ENCODE measurements at places on chromosomes 16 and 17.

- DNase-seq = no peak
Measured at GRCh38 chr17:33664116-33664840, 371.2 kb upstream of the ASIC2 start.

DNA sequence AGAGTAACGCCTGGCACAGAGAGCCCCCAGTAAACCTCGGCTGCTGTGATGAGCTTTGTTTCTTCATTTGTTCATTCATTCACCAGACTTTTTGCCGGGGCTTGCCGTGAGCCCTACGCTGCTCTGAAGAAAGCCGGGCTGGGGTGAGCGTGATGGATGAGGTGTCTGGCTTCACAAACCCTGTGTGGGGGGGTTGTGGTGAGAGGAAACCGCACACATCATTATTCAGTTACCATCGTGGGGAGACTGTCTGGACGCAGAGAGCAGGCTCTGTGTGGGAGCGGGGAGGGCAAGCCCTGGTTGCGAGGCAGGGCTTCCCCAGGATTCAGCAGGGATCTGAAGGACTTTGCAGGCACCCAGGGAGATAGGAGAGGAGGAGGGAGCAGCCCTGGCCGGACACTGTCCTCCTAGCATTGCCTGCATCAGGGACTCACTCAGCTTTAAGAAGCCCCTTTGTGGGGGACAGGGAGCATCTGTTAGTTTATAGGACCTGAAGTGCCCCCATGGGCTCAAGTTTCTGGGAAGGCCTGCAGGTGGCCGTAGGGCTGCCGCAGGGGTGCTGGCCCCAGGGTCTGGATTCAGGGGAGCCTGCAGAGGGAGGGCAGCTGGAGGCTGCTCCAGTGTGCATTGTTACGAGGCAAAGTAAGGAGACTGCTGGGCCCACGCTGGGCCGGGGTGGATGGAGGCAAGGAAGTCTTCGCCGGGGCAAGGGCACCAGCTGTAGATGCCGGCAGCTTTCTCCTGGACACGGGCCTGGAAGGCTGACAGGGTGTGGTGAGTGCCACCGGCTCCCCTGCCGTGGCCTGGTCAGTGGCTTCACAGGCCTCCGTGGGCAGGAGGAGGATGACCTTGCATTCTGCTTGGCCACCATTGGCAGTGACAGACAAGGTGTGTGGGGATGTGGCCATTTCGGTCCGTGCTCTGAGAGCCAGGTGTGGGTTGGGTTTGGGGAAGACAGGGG is 334.5 kb downstream of the SEC14L1 start:
- no peak for DNase-seq

DNA sequence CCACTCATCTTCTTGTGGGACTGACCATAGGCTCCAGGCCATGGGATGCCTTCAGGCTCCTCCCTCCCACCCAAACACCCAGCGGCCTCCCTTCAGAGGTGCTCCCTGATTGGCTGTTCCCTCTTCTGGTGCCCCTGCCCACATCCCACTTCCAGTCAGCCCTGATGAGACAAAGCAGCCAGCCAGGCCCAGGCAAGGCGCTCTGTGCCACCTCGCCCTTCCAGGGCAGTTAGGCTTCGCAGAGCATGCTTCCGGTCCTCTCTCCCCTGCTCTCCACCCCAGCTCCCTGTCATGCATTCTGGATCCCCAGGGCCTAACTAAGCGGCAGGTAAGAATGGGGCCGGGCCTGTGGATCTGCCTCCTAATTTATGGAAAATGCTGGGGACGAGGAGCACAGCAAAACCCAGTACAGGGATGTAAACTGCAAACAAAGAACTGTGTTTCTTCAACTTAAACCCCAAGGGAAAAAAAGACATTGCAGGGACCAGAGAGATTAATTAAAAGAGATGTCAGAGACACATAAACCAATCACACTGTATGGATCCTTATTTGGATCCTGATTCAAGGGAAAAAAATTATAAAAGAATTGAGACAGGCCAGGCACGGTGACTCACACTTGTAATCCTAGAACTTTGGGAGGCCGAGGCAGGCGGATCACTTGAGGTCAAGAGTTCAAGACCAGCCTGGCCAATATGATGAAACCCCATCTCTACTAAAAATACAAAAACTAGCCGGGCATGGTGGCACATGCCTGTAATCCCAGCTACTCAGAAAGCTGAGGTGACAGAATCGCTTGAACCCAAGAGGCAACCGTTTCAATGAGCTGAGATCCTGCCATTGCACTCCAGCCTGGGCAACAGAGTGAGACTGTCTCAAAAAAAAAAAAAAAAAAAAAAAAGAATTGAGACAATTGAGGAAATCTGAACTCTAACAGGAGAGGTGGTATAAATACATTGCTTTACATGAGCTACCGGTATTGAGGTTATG is 26.0 kb downstream of the ZDHHC7 start:
- no peak for DNase-seq

GRCh38 chr17:70074956-70075355 is at the start of gene KCNJ16:
Gene KCNJ16 (plus strand): TSS chr17:70075225. CDS start chr17:70132088, 56,863 bp downstream.
- no peak for DNase-seq

DNA sequence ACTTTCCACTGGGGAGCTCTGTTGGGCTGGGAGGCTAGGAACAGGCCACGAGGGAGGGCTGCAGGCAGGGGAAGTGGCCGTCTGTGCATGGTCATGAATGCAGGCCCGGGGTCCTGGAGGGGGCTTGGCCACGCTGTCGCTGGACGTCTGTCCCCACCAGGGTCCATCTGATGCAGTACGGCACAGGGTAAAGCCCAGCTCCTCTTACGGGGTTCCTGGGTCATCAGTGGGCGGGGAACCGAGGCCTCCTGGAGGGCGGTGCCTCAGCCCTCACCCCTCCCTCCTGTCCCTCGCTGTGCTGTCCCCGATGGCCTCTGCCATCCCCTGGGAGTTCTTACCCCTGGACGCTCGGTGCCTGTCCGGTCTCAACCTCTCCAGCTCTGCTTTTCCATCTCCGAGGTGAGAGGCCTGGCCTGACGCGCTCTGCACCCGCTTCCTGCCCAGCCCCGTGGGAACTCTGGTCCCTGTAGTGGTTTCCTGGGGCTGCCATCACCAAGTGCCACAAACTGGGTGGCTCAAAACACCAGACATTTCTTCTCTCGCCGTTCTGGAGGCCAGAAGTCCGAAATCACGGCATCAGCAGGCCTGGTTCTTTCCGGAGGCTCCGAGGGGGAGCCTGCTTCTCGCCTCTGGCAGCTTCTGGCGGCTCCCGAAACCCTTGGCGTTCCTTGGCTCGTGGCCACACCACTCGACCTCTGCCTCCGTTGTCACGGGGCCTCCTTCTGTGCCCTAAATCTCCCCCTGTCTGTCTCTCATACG is 182.8 kb downstream of the SEC14L1 start:
- peak; percentile 50 for DNase-seq

GRCh38 chr17:59329176-59330052 is 2.0 kb upstream of the YPEL2 start:
- DNase-seq = peak; percentile 73

DNA sequence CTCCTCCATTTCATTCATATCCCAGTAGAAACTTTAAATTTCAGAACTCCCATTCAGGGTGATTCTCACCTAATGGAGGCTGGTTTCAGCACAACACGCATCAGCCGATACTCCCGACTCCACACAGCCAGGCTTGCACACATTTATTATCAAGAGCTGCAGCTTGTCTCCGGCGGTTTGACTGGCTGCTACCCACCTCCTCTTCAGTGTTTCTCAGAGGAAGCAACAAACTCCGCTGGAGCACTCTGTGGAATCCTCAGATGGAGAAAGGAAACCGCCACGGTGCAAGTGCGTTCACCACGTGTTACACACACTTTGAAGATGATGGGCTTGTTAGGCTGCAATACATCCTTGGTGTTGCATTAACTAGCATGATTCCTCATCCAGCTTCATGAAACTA is 39.7 kb upstream of the NUDT7 start:
- no peak for DNase-seq

- DNase-seq = no peak
Measured at GRCh38 chr17:9356488-9356911, 219.1 kb downstream of the STX8 start.

All from left lobe of liver (tissue), 2 donors.